ENCODE measurements at places on chromosomes 12 and 14.

DNA sequence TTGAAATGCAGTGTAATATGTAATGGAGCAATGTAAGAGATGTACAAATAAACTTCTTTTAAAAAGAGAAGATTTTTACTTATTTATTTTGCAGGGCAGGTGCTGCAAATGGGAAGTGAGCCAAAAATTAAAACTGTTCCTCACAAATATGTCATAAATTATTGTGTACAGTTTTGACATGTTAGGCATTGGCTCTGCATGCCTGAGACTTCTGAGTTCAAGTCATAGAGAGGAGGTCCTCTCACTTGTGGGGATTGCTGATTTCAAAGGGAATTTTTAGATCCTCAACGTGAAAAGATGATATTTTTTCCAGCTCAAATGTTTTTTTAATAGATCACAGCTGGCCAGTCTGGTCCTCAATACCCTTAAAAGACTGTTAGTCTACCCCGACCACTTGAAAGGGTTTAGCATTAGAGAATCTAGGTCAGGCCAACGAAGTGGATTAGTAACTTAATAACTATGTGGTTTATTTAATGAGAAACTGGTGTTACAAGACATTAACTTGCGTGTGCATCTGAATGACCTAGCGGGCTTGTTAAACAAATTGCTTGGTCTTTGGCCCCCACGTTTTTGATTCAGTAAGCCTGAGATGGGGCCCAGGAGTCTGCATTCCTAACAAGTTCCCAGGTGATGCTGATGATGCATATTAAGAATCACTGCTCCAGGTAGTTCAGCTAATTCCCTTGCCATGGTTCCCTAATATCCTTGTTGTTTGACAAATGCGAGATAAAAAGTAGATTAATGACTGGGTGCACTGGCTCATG, 30.9 kb upstream of the WDR89 start:
- DNase-seq: no peak

- no peak for DNase-seq
Measured at GRCh38 chr14:55752580-55753390, 172.8 kb downstream of the KTN1 start.

DNA sequence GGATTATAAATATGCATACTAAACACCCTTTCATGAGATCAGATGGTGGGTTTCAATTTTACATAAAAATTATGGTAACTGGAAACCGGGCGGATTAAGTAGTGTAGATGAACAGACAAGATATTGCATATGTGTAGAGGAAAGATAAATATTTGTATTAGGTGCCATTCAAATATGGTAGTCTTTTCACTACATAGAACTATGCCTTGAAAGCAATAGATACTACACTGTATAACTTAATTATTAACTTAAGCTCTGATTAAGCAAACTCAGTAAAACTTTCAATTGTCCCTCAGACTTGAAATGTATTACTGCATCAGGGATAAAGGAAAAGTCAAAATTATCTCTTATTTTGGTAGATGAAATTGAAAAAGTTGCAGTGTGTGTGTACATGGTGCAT, 1.9 kb downstream of the PTPN21 start:
- DNase-seq: no peak

DNA sequence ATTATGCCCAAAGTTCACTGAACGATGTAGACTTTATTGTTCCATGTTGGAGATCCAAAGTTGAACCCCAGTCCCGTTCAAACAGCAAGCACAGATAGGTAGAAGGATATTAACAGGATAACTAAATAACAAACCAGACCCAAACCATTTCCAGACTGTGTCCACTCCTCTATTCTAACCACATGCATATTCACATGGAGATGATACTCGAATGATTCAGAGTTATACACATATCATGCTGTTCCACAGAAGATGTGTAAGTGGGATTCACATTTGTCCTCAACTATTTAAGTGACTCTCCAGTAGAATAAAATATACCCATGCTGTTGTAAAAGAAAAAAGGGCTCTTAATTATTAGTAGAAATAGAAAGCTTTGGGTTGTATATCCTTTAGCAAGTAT, 185.9 kb downstream of the ITPR2 start:
- no peak for DNase-seq

- DNase-seq: no peak
Measured at GRCh38 chr12:92277795-92278194, 132.1 kb upstream of the BTG1 start.

GRCh38 chr12:52703878-52704277, 554 bp upstream of the KRT77 start:
- no peak for DNase-seq

DNA sequence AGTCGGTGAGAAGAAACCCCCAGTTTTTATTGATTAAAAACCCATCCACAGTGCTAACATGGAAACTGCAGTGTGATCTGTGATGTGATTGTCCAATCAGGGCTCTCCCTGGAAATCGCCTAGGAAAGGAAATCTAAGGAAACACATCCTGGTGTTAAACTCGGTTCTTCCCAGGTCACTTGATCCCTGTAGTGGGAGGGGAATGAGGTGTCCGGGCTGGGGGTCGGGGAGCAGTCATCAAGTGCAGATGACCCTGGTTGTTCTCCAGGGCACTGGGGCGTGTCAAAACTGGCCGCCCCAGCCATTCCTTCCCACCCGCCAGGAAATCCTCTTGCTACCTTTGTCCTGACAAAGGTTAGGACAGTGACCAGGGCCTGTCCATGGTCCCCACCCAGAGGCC, 20.8 kb downstream of the RAB35 start:
- DNase-seq: no peak

GRCh38 chr12:50992819-50993218, 33.4 kb downstream of the SLC11A2 start:
- no peak for DNase-seq

DNA sequence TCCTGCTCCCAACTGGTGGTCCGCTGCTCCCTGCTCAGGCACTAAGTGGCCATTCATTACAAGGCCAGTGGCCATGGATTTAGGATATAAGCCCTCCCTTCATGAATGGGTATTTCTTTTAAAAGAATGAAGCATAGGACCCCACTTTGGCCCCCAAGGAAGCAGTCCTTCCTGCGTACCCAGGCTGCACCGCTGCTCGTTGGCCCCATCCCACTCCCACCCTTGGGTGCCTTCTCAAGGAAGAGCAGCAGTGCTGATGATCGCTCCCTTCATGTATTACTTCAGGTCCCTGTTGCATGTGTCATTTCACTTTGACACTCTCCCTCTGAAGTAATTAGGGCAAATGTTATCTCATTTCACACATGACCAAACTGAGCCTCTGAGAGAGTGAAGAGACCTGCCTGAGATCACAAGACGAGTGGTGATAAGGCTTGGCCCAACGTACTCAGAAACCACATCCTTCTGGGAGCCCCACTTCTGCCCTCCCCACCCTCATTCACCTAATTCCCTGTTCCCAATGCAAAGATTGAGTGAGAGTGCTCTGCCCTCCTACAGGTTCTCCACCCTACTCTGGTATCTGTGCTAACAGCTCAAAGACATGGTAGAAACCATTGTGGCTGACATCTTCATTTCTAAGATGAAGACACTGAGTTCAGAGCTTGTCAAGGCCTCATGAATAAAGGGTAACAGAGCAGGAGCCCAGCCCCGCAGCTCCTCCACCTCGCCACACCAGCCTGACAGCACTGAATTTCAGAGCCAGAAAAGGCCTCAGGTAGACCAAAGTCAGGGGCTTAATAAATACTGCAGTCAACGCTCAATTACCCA, 10.3 kb upstream of the KRT2 start:
- DNase-seq: no peak

DNA sequence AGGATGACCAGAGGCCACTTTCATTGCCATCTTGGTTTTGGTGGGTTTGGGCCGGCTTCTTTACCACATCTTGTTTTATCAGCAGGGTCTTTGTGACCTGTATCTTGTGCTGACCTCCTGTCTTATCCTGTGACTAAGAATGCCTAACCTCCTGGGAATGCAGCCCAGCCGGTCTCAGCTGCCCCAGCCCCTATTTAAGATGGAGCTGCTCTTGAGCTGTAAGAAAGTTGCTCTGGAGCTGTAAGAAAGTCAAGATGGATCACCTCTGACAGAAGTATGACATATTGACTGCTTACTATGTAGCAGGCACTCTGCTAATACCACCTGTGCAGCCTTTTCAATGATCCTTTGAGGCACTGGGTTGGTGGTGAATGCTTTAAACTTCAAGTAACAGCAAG, 52.1 kb downstream of the RIN3 start:
- DNase-seq: no peak

DNA sequence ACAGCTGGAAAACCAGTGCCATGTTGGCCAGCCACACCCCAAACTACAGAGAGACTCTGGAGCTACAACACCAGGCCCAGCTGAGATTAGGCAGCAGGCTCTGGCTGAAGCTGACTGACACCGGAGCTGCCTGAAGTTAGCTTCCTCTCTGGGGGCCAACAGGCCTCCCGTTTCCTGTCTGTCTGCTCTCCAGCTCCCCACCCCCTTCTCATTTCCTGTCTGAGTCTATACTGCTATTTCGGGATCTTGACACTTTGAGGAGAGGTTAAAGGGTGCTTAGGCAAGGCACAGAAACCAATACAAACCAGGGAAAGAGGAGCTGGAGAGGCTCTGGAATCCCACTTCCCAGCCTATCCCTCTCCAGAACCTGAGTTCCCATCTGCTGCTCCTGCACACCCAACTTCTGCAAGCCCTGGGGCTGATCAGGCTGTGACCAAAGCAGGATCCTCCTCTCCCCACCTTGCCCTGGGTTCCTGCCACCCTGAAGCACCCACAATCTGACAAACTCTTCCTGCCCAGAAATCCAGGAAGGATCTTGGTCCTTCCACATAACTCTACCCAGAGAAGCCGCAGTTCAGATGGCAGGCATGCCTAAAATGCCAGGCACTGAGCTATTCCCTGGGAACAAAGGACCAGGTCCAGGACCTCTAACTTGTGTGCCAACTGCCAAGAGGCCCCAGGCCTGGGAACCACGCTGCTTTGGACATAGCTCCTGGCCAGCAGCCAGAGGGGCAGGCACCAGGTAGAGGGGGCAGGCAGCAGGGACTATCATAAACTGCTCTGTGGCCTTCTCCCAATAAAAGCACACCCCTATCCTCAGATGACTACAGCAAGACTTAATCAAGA, 39.9 kb downstream of the PRPF40B start:
- no peak for DNase-seq

GRCh38 chr14:75847584-75847983, 134.2 kb downstream of the TGFB3 start:
- DNase-seq: no peak

DNA sequence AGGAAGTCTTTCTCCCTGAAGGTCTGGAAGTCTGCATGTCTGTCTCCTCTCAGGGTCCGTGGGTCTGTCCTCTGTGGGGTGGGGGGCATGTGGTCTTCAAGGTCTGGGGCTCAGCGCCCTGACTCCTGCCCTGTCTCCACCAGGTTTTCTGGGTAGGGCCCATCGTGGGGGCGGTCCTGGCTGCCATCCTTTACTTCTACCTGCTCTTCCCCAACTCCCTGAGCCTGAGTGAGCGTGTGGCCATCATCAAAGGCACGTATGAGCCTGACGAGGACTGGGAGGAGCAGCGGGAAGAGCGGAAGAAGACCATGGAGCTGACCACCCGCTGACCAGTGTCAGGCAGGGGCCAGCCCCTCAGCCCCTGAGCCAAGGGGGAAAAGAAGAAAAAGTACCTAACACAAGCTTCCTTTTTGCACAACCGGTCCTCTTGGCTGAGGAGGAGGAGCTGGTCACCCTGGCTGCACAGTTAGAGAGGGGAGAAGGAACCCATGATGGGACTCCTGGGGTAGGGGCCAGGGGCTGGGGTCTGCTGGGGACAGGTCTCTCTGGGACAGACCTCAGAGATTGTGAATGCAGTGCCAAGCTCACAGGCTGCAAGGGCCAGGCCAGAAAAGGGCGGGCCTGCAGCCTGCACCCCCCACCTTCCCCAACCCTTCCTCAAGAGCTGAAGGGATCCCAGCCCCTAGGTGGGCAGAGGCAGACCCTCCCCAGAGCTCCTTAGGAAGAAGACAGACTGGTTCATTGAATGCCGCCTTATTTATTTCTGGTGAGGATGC, 3.4 kb downstream of the AQP5 start:
- DNase-seq: no peak

GRCh38 chr14:87041290-87042020, 951.5 kb downstream of the GALC start:
- DNase-seq: no peak

- no peak for DNase-seq
Measured at GRCh38 chr12:54463034-54463433, 10.4 kb downstream of the GTSF1 start.

GRCh38 chr14:101010293-101010692, 106.8 kb upstream of the RTL1 start:
- no peak for DNase-seq

- DNase-seq: no peak
Measured at GRCh38 chr12:22283508-22283907, 51.0 kb downstream of the ST8SIA1 start.

DNA sequence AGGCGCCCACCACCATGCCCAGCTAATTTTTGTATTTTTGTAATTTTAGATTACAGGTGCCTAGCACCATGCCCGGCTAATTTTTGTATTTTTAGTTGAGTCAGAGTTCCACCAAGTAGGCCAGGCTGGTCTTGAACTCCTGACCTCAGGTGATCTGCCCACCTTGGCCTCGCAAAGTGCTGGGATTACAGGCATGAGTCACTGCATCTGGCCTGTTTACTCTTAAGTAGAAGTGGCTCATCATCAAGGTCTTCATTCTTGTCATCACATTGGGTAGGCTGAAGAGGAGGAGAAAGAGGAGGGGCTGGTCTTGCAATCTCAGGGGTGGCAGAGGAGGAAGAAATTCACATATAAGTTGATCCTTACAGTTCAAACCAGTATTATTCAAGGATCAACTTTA, 152.4 kb upstream of the ATP2B1 start:
- no peak for DNase-seq

DNA sequence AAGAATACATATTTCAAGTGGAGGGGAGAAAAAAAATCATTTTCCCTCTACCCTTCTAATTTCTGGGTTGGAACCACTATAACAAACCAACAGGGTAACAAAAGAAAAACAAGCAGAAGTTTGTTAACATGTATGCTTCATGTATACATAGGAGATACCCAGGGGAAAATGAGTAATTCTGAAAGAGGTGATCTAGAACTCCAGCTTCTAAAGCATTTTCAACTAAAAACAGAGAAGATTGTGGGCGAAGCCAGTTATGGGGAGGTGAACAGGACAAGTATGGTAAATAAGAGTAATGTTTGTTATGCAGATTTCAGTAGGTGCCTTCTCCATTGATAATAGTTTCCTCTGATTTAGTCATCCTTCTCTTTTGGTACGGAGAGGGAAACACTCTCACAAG, 16.7 kb downstream of the FNTB start:
- DNase-seq: no peak

All from NCI-H2171 treated with DMSO at 0.1 percent for 48 hours (cell line).